ENCODE measurements at places on chromosomes 12 and 14.
A peak's percentile ranks its signal among the peaks of the same experiment; 100 is the strongest.

- DNase-seq = no peak
Observed at GRCh38 chr12:86261578-86261977, 5.4 kb upstream of the MGAT4C start.

GRCh38 chr14:81889529-81889928 lies 355.9 kb upstream of the SEL1L start:
- DNase-seq = no peak

DNA sequence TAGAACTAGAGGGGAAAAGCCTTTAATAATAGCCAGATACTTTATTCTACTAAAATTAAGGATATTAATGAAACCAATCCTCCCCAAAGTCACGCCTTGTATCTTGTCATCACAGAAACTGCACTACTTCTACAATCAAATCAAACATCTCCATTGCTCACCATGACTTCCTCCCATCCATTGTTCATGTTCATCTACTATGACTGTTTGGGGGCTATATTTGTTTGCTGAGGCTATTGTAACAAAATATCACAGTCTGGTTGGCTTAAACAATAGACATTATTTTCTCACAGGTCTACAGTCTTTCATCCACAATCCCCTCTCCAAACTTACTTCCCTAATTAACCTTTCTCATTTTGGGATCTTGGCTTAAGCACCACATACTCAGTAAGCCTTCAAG lies 193.6 kb upstream of the FSCB start:
- no peak for DNase-seq

DNA sequence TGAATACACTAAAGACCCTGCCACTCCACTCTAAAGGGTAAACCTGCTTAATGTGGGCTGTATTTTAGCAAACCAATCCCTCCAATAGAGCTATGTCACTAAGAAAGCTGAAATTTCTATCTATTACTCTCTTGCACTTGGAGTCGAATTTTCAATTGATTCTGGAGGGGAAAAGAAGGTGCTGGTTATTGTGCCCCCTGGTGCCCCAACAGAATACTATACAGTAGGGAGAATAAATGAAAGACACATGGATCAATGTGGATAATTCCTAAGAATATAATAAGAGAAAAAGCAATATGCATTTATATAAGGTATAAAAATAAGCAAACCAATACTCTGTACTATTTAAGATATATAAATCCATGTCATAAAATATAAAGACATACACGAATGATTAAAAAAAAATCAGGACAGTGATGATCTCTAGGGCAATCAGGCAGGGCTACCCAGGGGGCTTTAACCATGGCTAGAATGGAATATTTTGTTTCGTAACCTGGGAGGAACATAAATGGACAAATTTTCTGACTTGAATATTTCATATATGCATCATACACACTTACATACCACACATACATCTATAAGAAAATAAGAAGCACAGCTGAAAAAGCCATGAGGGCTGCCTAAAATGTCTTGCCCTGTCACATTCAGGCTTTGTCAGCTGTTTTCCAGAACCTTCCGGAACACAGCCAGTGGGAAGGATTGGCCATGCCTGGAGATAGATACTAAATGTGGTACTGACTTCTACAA lies 54.4 kb downstream of the EFCAB11 start:
- no peak for DNase-seq

GRCh38 chr12:93594766-93595311 lies 22.4 kb downstream of the SOCS2 start:
- DNase-seq = no peak

DNA sequence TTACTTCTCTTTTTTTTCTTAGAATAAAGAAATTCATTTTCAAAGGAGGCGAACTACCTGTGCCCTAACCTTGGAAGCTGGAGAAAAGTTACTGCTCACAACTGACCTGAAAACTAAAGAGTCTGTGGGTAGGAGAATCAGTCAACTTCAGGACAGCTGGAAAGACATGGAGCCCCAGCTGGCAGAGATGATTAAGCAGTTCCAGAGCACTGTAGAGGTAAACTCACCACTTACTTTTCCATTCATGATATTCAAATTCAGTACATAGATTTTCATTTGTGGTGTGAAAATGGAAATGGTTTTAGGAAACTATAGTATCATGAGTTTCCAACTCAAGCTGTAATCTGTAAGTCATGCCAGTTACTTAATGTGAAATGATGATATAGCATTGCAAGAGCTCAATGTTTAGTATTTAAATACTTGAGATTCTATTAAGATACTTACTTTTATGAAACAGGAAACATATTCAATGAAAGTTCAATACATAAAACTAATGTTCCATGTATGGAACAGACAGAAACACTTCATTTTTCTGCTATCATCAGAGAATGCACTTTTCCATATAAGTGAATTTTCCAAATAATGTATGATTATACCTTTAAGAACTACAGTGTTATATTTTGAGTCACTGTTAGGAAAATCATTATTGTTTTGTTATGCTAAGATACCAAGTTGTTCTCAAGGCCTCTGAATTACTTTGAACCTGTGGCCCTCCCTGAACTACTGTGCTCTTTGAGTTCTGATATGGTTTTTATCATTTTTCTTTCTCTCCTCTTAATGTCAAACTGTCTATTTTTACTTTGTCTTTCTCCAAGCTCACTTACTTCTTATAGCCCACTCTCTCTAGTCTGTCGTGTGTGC lies 119.0 kb downstream of the ESR2 start:
- peak; percentile 11 for DNase-seq

DNA sequence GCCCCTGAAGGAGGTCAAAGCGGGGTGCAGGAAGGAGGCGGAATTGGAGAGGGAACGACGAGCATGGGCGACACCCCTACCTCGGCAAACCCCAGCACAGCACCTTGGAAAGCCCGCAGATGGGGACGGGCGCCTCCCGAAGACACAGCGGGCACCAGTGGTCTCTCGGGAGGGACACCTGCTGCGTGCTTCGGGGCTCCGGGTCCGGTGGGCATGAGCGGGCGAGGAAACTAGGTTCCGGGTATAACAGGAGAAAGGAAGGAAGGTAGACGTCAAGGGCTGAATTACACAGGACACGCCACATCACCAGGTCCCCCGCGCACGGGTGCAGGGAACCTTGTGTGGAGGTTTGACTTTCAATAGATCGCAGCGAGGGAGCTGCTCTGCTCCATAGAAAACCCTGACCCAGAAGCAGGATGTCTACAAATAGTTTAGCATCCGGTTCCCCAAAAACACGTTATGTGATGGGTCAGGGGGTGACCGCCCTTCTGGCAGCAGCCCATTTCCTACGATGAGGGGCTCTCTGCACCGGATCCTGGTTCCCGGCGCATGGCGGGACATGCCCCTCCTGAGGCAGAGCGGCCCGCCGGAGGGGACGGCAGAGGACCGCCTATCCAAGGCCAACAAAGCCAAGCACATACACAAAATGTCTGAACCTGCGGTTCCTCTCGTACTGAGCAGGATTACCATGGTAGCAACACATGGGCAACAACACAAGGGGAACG lies 196.9 kb downstream of the ALG10 start:
- no peak for DNase-seq

DNA sequence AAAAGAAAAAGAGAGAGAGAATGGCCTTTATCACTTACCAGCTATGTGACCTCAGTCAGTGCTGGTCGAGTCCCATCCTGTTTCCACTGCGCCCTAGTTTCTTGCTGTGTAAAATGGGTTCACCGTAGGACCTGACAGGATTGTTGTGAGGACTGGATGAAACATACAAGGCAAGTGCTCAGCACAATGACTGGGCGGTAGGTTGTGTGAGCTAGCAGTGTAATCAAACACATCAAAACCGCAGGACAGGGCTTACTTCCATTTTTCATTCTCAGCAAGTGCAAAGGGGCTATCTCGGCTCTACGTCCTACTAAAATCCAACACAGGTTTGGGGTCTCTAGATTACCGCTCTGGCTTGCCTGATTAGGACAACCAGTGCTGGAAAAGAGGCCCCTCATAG lies 36.4 kb upstream of the ATXN2 start:
- DNase-seq = no peak

DNA sequence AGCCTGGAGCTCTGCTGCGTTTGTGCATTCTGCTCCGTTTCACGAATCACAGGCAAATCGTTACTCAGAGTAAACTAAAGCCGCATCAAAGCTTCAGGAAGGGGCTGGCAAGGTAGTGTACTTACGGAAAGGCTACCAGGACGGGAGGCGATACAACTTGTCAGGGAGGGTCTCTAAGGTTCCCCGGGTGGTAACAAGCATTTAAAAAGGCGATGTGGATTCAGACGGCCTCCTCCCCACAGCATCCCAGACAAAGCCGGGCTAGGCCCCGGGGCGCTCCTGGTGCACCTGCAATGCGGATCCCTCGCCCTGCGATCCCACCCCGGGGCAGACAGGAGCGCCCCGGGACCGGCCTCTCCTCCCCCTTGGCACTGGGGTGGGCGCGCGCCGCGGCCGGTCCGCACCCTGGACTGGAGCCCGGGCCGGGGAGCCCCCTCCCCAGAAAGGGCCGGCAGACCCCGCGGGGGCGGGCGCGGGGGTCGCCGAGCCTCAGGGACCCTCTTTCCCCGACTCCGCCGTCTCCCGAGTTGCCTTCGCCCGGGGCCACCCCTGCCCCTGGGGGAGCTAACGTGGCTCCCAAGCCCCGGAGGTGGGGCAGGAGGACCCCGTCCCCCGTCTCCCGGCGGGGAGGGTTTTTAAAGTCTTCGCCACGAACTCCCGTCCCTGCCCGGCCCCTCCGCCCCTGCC lies 718 bp downstream of the CCDC92 start:
- DNase-seq = peak; percentile 16

- no peak for DNase-seq
Observed at GRCh38 chr12:29455087-29455486, 42.4 kb downstream of the OVCH1 start.

DNA sequence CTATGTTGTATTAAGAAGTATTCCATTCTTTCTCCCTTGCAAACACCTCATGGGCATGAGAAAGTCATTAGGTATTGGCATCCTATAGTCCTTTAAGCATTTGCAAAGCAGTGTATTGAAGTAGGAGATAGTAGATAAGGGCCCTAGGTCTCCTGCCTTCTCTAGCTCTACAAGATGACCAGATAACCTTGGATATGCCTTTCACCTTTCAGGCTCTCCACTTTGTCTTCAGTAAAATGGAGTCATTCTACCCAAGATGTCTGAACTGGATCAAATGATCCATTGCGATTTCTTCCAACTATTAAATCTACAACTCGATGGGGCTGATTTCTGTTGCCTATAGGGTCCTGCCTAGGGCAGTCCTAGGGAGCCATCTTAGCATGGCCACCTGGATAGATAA lies 132.1 kb upstream of the BTG1 start:
- no peak for DNase-seq

DNA sequence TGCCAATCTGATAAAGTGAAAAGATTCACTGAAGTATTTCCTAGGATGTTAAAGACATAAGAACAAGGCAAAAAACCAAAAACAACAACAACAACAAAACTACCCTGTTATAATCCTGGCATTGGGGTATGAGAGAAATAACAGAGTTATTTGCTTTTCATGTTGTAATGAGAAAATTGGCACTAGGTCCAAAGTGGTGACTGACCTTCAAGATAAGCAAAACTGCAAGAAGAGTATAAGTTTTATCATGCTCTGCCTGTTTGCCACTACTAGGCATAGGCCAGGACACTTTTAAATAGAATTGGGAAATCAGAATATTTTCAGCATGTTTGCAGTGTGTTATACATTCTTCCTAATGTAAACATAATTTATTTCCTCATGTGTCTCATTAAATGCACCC lies 140.1 kb upstream of the CPM start:
- no peak for DNase-seq

DNA sequence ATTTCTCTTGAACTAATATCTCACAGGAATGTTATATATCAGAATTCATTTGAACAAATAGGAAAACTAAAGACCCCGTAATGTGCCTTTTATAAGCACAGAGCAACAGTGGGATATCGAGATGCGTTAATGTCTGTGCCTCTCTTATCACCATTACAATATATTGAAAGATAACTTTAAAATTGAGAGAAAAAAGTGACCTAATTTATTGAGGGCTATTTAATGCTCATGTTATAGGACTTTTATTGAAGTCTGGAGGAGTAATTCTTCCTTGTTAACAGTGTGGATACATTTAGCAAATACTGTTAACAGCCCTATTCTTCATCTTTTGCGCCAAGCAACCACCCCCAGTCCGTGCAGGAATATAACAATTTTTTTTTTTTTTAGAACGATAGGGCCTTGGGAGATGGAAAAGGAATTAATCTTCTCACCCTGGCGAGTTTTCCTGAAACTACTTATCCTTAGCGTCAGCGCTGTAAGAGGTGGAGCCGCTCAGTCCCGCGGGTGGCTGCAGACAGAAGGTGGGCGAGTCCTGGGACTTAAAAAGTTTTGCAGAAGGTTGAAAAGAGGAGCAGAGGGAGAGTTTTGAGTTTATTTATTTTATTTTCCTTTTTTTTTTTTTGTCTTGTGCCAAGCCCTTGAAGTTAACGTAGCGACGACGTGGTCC lies 11.0 kb downstream of the FOXG1 start:
- DNase-seq = no peak

DNA sequence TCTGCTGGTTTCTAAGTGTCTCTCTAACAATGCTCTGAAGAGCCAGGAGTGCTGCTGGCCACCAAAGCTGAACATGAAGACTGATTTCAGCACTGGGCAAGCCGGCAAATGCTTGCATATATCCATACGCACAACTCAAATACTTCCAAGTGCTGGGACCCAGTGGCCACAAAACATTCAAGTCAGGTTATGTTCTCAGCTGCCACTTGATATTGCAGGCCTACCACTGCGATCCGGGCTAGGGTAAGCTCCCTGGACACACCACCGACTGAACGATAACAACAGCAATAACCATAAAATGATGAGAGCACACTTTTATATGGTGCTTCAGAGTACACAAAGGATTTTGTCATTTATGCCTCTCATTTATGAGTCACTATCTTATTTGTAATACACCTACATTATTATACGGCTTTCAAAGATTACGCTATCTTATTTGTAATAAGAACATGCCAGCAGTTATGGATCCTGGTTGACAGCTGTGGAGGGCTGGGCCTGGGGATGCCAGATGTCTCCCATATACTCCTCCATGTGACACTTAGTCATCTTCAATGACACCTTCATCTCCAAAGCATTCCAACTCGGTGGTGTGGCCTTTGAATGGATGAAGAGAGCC lies 35.5 kb downstream of the CRACR2A start:
- no peak for DNase-seq

DNA sequence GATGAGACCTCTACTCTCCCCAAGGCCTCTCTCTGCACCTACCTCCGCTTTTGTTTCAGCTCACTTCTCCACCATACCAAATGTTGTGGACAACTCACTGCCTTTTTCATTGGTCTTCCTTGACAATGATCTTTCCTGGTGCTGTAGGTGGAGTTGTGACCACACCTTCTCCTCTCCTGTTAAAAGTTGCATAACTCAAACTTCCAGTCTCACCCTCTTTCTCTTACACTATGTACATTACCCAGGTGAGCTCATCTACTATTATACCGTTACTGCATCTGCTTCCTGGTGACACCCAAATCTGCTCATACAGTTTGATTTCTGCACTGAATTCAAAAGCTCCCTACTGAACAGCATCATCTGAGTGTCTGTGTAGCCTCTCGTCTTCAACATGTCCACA lies 542.8 kb downstream of the GALC start:
- DNase-seq = no peak

All from stimulated activated CD4-positive, alpha-beta T cell treated with anti-CD3 and anti-CD28 coated beads, Interleukin-4, amount 100 ng/mL, for 48 hours (primary cell).